Stimulated activated CD8-positive, alpha-beta memory T cell treated with anti-CD3 and anti-CD28 coated beads, Interleukin-4, amount 100 ng/mL, for 1 hour (primary cell): ENCODE measurements at places on chromosomes 13 and 19.

GRCh38 chr13:57734306-57734705 is 102.8 kb downstream of the PCDH17 start:
- no peak for DNase-seq

DNA sequence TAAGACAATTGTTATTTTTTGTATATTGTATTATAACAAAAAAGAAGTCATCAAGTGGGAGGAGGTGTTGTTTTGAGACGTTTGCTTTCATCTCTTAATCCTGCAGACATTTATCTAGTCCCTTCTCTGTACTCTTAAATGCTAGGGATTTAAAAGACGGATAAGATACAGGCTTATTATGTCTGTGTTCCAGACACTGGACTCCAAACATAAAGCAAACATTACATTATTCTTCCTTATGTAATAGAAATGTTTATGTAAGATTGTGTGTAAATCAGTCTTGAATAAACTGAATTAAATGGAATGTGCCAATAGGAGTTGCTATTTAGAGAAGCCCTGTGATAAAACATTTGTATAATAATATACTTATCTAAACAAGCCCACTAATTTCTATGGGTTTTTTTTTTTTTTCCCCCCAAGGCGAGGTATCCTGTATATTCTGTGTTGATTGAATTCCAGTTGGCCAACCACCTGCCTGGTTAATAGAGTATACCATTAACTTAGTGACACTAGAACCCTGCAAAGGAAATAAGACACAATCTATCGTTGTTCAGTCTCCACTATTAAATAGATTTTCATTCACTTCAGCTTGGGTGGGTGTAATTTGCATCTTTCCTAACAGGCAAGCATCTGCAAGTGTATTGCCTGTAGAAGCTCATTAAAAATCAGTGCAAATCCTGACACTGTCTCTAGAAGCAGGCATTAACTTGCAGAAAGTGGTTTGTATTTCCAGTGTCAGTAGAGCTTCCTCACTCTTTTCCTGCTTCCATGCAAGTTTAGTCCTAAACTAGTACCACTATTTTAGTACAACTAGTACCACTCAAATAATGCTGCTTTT is 69.0 kb downstream of the LRCH1 start:
- DNase-seq = no peak

GRCh38 chr13:112182846-112183531 is 116.0 kb downstream of the SOX1 start:
- DNase-seq = no peak

- DNase-seq = no peak
Observed at GRCh38 chr19:1251330-1252220, 3.2 kb downstream of the MIDN start.

DNA sequence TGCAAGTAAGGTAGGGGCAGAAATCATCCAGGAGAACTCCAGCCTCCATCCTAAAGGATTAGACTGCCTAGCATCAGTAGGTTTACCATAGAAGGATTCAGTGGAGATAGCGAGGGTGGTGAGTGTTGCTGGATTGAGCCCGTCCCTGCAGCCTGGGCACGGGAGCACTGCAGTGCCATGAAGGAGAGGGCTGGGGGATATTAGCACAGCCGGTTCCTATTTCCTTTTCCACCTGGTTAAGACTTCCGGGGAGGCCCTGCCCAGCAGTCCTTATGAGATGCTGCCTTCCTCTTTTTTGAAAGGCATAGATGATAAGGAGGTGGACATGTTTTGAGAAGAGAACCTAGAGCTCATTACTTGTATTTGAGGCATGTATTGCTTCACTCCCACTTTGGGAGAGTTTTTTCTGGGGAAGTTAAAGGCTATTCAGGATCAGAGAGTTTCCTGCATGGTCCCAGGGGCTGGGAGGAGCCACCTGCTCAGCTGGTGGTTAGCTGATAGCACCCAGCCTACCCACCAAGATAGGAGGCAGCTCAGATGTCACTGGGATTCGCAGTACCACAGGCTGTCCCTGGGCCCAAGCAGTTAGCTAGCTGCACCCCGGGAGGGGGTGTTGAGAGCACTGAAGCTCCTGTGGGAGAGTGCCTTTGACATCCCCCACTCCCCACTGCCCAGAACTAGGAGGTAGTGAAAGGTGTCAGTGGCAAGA is 17.2 kb downstream of the ACTN4 start:
- no peak for DNase-seq

GRCh38 chr19:56596676-56597075 is 1.6 kb downstream of the ZNF71 start:
- DNase-seq = no peak

DNA sequence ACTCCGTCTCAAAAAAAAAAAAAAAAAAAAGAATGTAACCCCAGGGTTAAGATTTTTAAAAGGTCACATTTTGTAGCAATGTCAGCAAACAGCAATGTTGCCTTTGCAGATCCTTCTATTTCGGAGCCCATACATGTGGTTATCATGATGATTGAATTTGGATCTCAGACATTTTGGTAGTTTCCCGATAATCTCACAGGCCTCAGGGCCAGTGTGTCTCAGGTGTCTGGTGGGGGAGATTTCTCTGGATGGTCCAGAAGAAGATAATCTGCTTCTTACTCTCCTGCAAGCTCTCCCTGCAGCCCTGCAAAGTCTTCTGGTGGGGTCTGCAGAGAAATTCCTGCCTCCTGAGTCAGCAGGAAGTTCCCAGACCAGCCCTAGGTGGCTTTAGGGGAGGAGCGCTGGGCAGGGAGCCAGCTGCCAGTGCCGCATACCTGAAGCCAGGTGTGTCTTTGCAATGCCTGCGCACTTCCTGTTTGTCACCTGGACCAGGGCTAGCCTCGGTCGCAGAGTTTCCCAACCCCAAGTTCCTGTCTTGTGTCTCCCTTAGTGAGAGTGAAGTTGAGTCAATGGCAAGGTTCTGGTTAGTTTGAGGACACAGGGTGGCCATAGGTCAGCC is 1.4 kb downstream of the SH2D3A start:
- DNase-seq = no peak

- DNase-seq = no peak
Observed at GRCh38 chr19:40622773-40623075, 21.6 kb downstream of the LTBP4 start.

GRCh38 chr19:35911790-35912189 is 3.7 kb upstream of the TYROBP start:
- no peak for DNase-seq

GRCh38 chr19:16850133-16850532 is 20.9 kb downstream of the SIN3B start:
- no peak for DNase-seq

GRCh38 chr19:28126135-28126898 is 1086.6 kb downstream of the UQCRFS1 start:
- DNase-seq = no peak

DNA sequence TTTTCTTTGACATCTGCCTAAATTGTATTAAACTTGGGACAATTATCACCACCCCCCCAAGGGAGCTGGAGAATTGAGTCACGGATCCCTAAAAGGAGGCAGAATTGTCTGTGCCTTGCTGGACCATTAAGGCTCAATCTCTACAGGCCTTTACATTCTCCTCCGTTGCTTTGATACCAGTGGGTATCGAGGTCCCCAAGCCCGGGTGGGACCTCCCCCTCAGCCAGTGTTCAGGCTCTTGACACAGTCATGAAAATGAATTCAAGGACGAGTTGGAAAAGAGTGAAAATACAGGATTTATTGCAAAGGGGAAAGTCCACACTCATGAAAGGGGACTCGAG is 5.6 kb downstream of the PPP1R15A start:
- no peak for DNase-seq

DNA sequence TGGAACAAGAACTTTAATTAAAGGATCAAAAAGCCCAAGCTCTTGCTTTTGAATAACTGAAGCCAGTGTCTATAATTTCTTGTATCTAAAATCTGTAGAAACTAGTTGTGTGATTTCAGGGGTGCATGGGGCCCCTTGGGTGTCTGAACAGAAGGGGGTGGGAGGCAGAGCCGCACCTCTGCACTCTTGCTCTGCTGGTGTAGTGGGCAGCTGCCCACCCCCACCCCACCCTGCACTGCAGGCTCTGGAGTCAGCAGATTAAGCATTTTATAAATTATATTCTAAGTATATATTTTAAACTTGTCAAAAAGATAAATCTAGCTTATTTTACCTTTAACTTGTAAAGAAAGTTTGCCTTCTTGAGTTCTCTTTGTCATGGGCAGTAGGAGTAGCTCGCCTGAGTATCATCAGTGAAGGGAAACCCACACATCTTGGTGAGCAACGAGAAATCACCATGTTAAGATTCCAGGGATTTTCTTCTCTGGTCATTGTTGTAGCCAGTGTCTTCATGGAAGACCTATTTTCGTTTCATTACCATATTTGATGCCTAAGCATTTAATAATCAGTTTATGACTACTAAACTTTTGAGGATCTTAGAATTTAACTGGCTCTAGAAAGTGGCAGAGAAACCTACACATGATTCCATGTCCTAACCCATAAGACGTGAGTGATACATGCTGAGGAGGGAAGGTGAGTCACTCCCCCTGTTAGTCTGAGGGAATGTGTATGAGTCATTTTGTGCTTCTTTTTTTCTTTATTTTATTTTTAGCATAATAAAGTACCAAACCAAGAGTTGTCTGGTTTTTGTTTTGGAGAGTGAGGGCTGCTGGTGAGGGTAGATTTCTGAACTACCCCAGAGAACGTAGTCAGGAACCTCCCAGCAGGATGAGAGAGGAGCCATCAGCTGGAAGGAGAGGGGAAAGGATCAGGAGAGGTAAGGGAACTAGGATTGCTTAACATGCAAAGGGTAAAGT is 7.7 kb downstream of the UBE2L5 start:
- no peak for DNase-seq

GRCh38 chr13:41827507-41828213 is 133.2 kb downstream of the VWA8 start:
- DNase-seq = no peak

GRCh38 chr19:7520131-7521051 is 2.0 kb upstream of the MCOLN1 start:
- DNase-seq = no peak

GRCh38 chr13:99436686-99437416 is 64.4 kb upstream of the TM9SF2 start:
- DNase-seq = peak; percentile 88

DNA sequence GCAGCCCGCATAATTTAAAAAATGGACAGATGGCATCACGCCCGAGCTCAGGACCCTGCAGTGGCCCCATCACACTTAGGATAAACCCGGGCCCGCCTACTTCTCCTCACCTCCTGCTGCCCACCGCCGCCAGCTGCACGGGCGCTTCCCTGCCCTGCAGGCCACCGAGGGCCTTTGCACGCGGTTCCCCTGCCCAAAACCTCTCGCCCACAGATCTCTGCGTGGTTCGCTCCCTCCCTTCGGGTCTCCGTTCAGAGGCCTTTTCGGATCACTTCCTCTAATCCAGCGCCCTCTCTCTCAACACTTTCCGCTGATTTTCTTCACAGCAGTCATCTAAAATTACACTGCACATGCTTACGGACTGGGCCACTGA is 1.8 kb downstream of the SHISA7 start:
- no peak for DNase-seq

DNA sequence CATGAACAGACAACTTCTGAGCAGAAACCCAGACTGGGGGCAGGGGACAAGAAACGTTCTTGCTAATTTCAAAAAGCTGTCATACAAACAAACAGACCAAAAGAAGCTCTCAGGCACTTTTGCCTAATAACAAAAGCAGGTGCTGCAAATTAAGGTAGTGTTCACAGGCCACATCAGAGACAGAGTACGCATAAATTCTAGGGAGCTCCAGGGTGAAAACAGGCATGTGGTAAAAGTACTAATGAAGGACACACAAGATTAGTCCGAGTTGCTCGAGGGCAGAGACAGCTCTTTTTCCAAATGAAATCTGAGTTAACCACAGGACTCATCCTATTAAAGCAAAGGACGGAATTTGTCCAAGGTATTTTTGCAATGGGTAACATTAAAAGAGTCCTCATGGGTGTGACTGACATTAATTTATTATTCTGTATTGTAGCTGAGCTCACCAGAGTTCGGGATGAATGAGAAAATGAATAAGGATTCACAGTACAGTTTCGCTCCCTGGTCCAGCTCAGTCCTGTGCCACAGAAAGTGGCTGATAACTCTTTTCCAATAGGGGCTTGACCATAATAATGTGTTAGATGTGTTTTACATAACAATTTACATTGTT is 197.3 kb downstream of the LHFPL6 start:
- DNase-seq = no peak

- no peak for DNase-seq
Observed at GRCh38 chr19:11152318-11153062, 3.1 kb downstream of the SPC24 start.

DNA sequence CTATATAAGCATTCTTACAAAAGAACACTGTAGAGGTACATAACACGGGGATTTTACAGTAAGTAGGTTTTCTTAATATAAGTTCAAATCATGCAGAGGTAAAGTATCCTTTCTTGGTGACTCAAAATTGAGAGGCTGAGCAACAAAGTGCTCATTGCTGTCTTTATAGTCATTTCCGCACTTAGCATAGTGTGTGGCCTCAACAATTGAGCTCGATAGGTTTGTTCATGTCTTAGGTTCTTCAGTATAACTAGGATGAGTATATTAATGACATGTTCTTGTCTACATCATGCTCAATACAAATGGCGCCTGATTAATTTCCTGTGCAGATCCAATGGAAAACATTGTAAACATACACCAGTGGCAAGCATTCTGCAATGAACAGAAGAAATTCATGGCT is 1.4 kb downstream of the WDFY2 start:
- no peak for DNase-seq

DNA sequence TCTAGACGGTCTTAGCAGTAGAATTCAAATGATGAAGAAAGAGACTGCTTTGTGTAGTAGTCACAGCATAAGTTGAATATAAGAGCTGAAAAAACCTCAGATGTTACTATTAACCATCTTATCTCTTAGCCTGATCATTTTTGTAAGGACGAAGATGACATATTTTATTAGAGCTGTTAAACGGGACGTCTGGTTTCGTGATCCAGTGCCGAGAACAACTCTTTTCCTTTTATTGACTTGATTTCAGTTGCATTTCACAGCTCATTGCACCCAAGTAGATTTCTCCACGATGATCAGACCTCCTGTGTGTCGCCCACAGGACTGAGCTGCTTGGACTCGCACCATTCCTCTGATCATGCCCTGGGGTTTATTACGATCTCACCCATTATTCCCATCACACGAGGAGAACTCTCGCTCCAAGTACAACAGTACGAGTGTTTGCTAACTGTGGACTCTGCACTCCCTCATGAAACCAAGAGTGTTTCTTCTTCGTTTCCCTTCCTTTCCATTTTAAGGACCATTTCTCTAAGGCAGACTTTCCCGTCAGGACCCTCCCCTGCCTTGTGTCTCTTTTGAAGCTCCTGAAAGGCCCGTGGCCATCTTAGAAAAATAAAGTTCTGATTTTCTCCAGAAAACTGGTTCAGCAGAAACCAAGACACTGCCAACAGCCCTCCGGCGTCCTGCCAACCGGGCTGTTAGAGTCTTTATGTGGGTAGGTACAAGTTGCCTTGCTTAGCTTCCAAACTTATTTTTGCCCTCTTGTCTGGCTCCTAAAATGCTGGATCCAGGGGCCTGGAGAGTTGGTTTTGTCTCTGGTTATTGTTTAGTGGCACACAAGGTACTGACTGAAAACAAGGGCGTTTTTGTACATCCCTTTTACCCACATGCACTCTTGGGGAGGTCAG is 48.2 kb upstream of the RNF113B start:
- no peak for DNase-seq

- no peak for DNase-seq
Observed at GRCh38 chr13:91158017-91158395, 189.5 kb upstream of the MIR17HG start.
